ENCODE measurements at places on chromosomes 16 and 17. TPM values are rescaled to one million over a fixed set of nuclear protein-coding genes. Genes with fewer than 3 reads are reported as not detected.

DNA sequence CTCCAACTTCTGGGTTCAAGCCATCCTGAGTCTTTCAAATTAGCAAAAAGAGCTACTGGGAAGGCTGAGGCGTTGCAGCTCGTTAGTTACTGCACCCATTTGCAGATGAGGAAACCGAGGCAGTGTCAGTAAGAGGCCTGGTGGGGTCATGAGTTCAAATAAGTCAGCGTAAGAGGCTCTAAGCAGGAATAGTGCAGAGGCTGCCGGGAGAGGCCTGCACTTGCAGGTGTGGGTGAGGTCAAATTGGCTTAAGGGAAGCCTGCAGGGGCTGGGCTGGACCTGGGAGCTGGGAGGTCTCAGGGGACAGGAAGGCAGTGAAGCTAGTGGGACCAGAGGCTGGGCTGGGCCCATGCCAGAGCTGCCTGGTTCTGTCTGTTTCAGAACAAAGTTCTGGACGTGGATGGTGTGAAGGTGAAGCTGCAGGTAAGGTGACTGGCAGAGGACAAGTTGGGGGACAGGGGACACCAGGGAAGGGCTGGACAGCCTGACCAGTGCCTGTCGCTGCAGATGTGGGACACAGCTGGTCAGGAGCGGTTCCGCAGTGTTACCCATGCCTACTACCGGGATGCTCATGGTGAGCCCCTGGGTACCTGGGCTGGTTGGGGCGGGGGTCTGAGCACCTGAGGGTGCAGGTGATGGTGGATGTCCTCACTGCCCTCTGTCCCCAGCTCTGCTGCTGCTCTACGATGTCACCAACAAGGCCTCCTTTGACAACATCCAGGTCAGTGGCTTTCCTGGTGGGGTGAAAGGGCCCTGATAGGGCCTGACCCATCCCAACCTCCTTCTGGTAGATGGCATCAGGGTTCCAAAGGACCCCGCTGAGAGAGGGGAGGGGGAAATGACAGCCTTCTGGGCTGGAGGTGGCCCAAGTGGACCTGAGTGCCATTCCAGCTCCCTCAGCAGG is 3.0 kb downstream of the RAB26 start:
- no peak for DNase-seq

DNA sequence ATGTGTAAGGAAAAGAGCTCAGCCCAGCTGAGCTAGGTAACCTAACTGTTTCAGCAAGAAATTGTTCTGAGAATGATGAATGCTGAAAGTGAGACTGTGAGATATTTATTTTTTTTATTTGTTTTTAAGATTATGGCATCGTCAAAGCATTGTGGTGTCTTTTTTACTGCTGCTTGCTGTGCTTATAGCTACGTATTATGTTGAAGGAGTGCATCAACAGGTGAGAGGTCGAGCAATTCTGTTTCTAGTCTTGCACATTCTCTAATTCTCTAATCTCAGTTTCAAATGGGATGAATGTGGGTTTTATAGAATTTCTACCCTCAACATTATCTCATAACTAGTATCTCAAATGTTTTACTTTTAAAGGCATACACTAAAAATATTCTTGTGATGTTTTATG is 29.9 kb downstream of the VMP1 start:
- no peak for DNase-seq

DNA sequence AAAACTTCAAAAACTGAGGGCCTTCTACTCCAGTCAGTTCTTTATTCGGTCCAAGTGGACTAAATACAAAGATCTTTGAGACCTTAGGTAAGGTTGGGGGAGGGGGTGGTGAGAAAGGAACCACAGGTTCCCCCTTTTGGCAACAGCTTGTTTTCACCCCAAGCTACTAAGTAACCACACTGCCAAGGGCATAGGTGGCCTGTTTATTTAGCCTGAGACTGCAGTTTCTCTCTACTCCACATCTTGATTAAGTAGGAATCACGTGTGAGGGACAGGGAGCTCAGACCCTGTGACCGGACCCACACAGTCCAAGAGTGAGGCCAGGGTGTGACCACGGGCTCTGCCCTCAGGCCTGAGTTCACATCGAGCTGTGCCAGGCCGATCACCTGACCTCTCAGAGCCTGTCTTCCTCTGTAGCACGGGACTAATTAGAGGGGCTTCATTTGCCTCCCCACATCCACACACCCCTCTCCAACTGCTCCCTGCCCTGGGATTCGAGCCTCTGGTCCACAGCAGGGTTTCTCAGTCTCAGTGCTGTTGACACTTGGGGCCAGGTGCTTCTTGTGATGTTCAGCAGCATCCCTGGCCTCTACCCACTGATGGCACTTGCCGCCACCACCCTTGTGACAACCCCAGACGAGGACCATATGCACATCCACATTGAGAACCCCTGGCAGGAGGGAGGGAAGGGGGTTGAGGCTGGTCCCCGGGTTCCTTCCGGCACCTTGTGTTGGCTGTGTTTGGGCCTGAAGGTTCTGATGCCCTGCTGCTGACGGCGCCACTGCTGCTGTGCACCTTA is 17.8 kb downstream of the ST6GALNAC2 start:
- no peak for DNase-seq

GRCh38 chr17:36629252-36629847 is 28.0 kb downstream of the MRM1 start:
- DNase-seq = peak; percentile 86

GRCh38 chr16:73161977-73162376 is 114.0 kb upstream of the ZFHX3 start:
- no peak for DNase-seq

DNA sequence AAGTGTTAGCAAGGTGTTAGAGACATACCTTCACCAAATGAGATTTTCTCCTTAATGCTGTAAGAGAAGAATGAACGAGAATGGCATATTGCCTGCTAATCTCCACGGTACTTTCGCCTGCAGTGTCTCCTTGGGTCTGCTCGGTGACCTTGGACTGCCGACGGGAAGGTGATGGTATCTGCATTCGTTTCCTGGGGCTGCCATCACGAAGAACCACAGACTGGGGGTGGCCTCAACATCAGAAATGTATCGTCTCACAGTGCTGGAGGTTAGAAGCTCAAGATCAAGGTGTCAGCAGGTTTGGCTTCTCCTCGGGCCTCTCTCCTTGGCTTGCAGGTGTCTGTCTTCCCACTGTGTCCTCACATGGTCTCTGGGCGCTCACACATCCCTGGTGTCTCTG is 86.3 kb upstream of the TNRC6C start:
- no peak for DNase-seq

Gene CCT6B
- 1.8 TPM for total RNA-seq

Gene DPH1
- total RNA-seq = 21.6 TPM
